ENCODE measurements at places on chromosomes 1 and 21.

DNA sequence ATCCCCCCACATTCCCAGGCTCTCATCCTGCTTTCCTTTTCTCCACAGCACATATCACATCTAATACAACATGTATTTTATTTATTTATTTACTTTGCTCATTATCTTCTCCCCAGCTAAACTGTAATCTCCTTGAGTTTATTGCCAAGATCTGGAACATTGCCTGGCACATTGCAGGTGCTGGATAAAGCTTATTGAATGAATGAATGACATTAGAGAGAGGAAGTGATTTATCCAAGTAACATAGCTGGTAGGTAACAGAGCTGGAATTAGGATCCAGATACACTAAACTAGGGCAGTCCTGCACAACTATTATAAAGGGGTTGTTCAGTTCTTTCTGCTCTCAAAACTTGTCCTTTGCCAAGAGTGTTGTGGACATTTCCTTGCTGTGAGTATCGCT, 8.6 kb upstream of the PTAFR start:
- DNase-seq, result no peak
- no peak overlapping the region for H3K4me3 ChIP-seq
- no peaks in the 10 kb centered on the region for H3K4me1 ChIP-seq
- no peaks in the 10 kb centered on the region for H3K27me3 ChIP-seq

DNA sequence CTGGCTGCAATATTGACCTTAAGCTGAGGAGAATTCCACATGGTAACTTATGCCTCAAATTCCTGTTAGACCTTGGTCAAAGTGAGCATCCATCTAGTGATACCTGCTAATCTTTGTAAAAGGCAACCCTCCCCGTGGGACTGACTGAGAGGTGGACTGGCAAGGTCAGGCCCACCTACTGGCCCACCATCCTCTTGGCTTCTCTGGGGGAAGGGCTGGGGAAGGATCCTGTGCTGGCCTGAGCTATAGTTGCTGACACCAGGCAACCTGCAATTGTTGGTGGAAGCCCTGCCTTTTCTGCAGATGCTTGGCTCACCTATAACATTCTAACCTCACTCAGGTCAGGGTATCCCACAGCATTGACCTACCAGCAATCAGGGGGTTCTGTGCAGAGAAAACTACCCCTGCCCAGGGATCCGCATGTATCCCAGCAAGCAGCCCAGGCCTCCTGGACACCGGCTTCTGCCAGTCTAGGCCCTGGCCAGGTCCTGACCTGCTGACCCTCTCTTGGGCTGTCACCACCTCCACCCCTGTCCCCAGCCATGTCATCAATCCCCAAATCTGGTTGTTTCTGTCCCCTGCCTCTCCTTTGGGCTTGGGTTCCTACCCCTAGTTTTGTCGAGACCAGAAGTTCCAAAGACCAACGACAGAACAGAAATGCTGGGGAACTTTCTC, 108.1 kb upstream of the EDN2 start:
- DNase-seq, result no peak
- H3K4me3 ChIP-seq, result no peak overlapping the region
- H3K27ac ChIP-seq, result no peak overlapping the region
- no peaks in the 10 kb centered on the region for H3K36me3 ChIP-seq
- H3K4me1 ChIP-seq, result no peaks in the 10 kb centered on the region

- no peak for DNase-seq
- no peaks in the 10 kb centered on the region for H3K4me1 ChIP-seq
- H3K27me3 ChIP-seq, result no peaks in the 10 kb centered on the region
- H3K36me3 ChIP-seq, result peaks cover 26% of the 10 kb centered on the region
- H3K4me3 ChIP-seq, result no peak overlapping the region
Measured at GRCh38 chr1:161175771-161176453, 1.4 kb downstream of the B4GALT3 start.

DNA sequence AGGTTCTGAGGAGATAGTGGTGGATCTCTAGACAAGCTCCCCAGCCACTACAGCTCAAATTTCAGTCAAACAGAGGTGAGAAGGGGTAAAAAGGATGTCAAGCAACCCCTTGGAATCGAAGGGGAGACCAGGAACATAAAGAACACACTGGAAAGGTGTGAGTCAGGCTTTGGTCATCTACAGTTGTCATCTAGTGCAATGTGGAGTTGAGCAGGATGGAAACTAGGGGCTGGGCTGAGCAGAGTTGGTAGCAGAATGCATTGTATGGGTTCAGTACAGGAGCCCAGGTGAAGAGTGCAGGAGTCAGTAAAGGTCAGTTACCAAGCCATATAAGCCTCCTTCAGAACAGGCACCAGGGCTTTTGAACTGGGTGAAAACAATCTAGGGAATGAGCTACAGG, 52.7 kb upstream of the VAV3 start:
- no peaks in the 10 kb centered on the region for H3K36me3 ChIP-seq
- no peaks in the 10 kb centered on the region for H3K27me3 ChIP-seq
- H3K4me3 ChIP-seq, result no peak overlapping the region
- no peaks in the 10 kb centered on the region for H3K4me1 ChIP-seq
- no peak for DNase-seq

DNA sequence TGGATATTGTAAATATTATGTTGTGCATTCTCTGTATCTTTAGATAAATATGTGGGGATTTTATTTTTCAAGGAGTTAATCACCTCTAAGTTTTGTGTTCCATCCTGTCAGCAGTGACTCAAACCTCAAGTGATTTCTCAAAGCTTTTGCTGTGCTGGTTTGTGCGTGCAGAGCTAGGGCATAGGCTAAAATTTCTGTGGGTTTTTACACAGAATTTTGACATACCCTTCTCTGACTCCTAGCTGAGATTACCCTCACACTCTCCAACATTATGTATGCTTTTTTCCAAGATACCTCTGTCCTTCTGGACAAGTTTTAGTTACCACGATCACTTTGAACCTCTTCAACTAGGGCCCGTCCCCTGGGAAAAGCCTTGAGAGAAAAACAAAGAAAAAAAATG, 384.9 kb downstream of the NCAM2 start:
- DNase-seq, result no peak
- H3K27me3 ChIP-seq, result no peaks in the 10 kb centered on the region
- no peaks in the 10 kb centered on the region for H3K4me1 ChIP-seq
- no peak overlapping the region for H3K27ac ChIP-seq

Measured in right lobe of liver (tissue), 6 donors.